ENCODE measurements at places on chromosomes 7 and 10.

GRCh38 chr7:78620920-78621319 is 822.3 kb downstream of the PHTF2 start:
- DNase-seq, result no peak

- DNase-seq, result no peak
Observed at GRCh38 chr7:14576578-14576977, 326.0 kb downstream of the DGKB start.

DNA sequence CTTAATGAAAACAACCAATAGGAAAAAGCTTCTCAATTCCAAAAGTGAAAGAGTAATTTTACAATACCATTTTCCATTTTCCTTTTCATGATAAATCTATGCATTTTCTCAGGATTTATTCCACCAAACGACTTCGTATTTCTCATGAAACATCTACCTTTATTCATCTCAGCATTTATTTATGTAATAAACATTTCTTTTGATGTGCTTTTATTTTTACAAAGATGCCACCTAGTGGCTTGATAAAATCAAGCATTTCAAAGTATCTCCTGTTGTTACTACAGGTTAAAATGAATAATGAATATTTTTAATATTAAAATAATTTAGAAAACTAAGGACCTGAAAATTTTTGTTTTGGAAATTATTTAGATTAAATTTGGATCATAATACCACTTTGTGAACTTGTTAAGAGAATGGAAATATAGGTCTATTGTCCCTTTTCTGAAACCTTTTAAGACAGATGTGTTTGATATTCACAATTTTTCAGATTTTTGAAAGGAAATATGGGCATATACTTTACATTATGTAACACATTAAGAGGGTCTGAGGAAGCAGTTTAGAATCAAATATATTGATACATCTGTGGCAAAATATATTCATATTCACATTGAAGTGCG is 2.7 kb upstream of the IQUB start:
- peak; percentile 34 for DNase-seq

- no peak for DNase-seq
Observed at GRCh38 chr10:10852464-10852863, 165.2 kb upstream of the CELF2 start.

GRCh38 chr10:77223526-77224460 is 413.8 kb downstream of the KCNMA1 start:
- DNase-seq, result peak; percentile 19

DNA sequence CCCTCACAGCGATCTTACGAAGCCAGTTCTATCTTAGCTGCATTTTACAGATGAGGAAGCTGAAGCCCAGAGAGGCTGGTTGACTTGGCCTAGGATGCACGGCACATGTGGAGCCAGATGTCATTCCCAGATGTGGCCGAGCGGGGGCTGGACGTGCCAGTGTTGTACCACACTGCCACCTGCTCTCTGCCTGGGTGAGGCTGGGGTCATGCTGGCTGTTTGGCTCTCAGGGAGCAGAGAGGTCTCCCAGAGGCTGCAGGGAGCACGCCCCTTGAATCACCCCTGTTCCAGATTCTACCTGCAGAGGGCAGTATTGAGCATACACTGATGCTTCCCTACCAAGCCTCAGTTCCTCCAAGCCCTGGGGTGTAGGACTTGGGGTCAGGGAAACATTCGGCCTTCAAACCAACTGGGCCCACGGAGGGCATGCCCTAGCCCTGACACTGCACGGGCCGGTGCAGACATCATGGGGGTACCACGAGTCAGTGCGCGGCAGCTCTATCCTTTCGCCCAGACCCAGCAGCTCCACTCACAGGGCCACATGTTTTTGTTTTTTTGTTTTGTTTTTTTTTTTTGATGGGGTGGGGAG is 3.8 kb upstream of the GTF2IRD1 start:
- peak; percentile 85 for DNase-seq

- DNase-seq, result no peak
Observed at GRCh38 chr10:60148266-60148840, 241.3 kb downstream of the ANK3 start.

GRCh38 chr7:15433151-15433550 is 128.7 kb downstream of the AGMO start:
- DNase-seq, result no peak

GRCh38 chr7:140609646-140610045 is 31.0 kb downstream of the DENND2A start:
- DNase-seq, result no peak

DNA sequence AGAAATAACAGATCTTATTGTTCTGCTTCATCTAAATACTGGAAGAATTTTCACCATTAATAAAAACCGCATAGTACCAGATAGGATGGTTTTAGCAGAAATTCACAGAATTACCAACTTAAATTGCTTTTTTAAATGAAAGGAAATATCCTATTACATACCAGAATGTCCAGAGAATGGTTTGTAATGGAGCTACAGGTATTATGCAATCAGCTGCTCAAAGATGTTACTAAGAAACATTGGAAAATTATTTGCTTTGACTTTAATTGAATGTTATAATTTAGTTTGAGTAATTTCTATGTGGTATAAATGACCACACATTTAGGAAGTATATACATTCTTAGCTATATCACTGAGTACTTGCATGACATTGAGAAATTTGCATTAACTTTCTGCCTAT is 338.3 kb downstream of the ETV1 start:
- DNase-seq, result no peak

- DNase-seq, result no peak
Observed at GRCh38 chr7:130356121-130356875, 11.7 kb downstream of the CPA5 start.

- no peak for DNase-seq
Observed at GRCh38 chr7:116754186-116754585, 82.2 kb downstream of the MET start.

- no peak for DNase-seq
Observed at GRCh38 chr10:47167591-47167990, 132.4 kb upstream of the GDF10 start.

DNA sequence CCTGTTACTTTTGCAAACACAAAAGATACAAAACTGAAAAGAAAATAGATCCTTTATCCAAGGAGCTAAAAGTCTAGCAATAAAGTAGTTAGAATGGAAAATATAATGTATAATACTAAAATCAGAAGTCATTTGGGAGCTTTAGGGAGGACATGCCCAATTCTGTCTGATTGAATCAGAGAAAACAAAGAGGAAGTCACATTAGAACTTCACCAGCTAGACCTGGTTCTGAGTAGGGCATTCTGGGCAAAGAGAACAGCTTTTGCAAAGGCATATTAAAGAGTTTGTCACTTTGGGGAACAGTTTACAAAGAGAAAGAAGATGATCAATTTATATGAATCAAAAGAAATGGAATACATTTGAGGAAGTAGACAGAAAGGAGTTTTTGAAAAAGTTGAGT is 107.0 kb upstream of the PRSS1 start:
- no peak for DNase-seq

DNA sequence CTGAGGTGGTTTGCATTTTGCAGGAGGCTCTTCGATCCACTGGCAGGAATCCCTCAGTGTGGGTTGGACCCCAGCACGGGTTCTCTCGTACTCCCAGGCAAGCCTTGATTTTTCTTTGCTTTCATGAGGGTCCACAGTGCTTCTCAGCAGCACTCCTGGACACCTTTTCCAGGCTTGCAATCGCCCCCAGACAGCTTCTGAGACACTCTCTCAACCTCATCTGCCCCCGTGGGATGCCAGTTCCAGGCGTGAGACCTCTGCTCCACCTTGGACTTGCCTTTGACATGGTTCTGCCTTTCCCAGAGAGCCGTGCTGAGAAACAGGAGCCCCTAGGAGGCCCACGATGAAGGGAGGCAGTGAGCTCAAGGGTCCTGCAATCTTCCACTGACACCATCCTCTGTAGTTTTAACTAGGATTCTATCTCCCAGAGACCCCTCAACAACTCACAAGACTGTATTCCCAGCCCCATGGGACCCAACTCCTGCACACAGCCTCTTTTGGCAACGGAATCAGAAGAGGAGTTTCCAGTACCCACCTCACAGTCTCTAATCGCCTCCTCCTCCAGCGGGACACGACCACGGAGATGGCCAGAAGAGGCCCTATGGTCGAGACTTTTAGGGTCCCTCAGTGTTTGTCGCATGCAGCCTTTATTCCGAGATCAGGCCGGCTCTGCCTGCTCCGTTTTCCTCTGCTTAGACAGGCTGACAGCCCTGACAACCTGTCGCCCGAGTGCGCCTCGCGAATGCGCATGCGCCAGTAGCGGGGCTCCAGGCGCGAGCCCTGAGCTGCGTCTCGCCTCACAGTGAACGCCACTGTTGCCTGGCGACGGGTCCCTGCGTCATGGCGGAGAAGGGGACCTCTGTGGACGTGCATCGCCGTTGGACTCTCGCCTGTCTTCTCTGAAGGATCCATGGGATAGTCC is 26.0 kb upstream of the ZNF273 start:
- no peak for DNase-seq

DNA sequence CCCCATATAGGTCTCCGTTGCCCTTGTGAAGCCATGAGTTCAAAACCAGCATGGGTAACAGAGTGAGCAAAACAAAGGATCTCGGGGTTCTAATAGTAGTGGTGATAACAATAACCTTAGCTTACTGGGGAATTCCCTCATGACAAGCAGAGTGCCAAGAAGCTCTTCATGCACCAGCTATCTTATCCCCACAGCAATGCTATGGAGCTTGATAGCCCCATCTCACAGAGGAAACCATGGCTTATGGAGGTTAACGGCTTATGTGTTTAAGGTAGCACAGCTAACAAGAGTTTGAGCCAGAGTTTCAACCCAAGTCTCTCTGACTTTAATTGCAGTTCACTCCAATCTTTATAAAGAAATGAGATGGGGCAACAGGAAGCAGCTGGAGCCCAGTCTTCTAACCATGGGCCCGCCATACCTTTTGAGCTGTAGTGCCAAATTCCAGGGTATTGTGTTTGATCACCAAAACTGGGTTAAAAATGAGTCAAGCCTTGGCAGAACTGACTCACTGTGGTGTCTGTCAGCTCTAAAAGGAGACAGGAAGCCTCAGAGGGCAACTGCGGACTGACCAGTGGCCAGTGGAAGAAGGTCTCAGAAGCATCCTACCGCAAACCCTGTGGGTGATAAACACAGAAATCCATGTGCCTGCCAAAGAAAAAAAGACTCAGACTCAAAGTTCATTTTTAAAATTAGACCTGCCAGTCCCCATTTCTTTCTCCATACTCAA is 16.5 kb upstream of the PLAU start:
- DNase-seq, result peak; percentile 71

DNA sequence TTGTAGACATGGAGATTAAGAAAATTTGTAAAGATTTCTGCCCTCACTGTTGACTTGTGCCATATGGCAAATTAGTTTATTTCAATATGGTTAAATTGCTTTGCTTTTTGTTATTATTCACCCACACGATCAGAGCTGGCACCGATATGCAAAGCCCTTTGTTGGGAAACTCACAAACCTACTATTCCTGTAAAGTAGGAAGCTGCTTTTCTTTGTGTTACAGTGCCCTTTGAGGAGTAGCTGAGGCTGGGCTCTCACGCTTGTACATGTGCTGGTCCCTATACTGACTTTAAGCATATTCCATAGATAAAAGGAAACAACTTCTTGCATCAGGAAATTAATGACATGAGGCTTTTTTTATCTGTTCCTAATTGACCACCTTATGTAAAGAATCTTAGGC is 17.6 kb upstream of the AOAH start:
- DNase-seq, result peak; percentile 80

- DNase-seq, result no peak
Observed at GRCh38 chr10:132138596-132138995, 48.2 kb upstream of the DPYSL4 start.

- peak; percentile 53 for DNase-seq
Observed at GRCh38 chr7:139618482-139619366, 95.2 kb downstream of the CLEC2L start.

DNA sequence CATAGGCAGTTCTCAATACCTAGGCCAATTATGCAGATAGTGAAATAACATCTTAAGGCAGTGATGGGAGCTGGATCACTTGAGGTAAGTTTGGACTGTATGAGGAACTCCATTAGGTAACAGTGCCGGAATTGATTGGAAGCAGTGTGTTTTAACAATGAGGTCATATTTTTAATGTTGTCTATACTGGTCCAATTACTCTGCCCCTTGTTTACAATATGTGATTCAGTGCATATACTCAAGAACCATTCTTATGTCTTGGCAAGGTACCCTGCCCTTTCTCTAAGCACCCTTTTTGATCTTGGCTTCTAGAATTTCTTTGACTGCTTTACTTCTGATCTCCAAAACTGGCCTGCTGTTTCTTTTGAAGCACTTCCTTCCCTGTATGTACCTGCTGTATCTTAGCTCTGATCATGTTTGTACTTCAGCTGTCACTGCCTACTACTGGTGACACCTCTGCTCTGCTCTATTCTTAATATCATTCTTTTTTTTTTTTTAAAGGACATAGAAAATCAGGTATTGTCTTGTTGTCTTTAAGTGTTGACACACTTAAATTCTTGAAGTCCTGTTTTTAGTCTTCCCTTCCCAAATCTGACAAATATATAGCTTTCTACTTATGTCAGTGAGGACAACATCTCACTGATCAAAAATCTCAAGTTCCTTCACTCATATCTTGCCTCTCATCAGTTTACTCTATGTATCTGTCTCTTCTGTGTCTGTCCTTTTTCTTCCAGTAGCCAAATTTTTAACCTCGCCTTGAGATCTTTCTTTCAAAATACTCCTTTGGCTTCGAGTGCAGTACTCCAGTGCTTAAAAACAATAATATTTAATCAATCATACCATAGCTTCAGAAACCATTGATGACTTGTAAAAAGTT is 46.4 kb upstream of the RPA3 start:
- no peak for DNase-seq

- no peak for DNase-seq
Observed at GRCh38 chr10:5064656-5065055, 29.6 kb upstream of the AKR1C3 start.

DNA sequence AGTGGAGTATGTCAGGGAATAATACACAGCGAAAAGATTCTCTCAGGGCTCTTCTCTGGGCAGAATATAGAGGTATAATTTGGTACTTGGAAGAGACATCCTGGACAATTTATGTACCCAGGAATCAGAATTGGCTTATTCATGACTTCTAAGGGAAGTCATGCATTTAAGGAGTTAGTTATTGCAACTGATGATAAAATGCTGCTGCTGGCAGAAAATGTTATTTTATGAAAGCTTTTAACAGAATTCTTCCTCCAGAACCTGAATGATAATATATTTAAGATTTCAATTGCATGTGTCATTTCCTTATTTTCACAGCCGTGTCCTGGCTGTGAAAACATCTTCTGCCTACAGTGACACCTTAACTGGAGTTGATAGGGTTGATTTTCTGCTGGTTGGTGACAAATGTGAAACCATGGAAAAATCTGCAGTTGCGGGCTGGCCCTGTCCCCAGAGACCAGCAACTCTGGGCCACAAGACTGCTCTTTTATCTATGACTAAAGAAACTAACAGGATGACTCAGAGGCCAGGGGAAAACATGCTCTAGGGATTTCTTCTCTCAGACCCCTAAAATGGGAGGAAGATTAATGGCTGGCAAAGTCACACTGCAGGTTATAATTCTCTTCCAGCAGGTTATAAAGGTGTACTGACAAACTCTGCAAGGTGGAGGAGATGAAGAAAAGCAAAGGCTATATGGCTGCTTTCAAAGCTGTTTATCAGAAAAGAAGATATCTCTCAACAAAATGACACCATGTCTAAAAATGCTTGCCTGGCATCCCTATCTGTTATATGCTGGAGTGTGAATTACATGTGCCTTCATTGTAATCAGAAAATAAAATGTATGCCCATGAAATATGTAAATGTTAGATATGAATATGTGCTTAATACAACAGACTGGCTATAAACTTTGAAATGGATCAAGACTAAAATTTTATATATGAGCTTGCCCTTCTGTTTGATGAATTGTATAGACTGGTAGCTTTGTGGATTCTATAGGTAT is 12.1 kb upstream of the TRUB1 start:
- DNase-seq, result no peak
